ENCODE measurements at places on chromosomes 7 and 10.

GRCh38 chr7:128347647-128348097 is 4.0 kb upstream of the RBM28 start:
- DNase-seq, result no peak

GRCh38 chr10:26841733-26842317 is 18.9 kb downstream of the ABI1 start:
- no peak for DNase-seq

GRCh38 chr10:121357401-121357800 is 240.8 kb downstream of the FGFR2 start:
- DNase-seq, result no peak

- DNase-seq, result no peak
Measured at GRCh38 chr7:23266918-23267317, 20.3 kb downstream of the GPNMB start.

DNA sequence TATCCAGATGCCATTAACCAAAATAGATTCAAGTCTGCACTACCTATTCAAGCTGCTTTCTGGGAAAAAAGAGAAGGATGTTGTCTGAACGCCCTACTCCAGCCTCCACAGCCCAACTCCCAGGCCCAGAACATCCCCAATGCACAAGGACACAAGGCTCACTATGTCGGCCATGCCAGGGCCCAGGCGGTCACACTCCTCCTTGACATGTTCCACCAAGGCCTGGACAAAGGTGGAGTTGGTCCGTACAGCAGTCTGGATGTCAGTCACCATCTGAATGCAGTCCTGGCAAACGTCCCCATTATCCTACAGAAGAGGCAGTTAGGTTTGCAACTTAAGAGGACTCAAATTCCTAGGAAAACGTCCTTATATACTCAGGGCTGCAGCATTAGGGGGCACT is 23.2 kb downstream of the PSAP start:
- no peak for DNase-seq

DNA sequence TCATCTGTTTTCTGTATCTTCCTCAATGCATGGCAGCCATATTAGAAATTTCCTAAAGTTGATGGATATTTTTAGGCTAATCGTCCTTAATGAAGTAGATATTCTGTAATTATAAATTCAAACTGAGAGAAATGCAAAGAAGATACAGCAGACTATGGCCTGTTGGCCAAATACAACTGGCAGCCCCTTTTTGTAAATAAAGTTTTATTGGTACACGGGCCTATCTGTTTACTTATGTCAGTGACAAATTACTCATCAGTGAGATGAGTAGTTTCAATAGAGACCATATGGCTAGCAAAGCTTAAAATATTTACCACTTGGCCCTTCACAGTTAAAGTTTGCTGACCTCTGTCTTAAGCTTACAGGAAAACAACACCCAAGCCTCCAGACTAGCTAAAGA is 112.3 kb downstream of the HTR7 start:
- DNase-seq, result no peak

- DNase-seq, result no peak
Measured at GRCh38 chr10:8056871-8057331, 2.4 kb downstream of the GATA3 start.

DNA sequence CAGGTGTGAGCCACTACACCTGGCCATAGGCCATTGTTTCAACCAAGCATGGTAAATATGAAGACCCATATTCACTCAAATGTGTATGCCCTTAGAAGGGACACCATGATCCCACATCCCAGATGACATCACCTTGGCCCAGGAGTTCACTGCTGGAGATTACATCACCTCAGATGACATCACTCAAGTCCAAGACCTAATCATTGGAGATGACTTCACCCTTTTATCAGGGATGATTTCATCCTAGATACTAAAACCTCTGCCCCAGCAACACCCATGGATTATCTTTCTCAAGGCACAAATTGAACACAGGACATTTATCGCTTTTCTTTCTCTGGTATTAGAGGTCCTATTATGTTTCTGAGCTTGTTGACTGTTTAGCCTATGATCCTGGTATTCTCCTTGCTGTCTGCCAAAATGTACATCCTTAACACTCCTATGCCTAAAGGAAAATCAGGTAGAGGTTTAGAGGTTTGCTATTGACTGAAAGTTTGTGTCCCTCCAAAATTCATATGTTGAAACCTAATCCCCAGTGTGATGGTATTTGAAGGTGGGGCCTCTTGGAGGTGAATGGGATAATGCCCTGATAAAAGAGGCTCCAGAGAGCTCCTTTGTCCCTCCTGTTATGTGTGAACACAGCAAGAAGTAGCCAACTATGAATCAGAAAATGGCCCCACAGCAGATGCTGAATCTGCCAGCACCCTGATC is 9.8 kb upstream of the CYP2C18 start:
- no peak for DNase-seq

- no peak for DNase-seq
Measured at GRCh38 chr7:67306331-67306730, 309.7 kb downstream of the TYW1 start.

DNA sequence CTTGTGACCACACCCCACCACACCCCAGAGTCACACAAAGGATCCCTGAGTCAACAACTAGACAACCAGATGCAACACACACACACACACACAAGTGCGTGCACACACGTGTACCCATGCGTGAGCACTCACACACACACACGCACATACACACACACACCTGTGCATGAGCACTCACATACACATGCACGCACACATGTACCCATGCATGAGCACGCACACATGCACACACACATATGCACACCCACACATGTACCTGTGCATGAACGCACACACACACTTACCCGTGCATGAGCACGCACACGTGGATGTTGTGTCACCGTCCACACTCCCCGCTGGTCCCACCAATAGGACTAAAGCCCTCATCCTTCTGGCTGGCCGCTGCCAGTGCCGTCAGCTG is 60.4 kb downstream of the HTR5A start:
- no peak for DNase-seq

All from T-helper 1 cell (primary cell).